ENCODE measurements at places on chromosomes 5 and 9.

DNA sequence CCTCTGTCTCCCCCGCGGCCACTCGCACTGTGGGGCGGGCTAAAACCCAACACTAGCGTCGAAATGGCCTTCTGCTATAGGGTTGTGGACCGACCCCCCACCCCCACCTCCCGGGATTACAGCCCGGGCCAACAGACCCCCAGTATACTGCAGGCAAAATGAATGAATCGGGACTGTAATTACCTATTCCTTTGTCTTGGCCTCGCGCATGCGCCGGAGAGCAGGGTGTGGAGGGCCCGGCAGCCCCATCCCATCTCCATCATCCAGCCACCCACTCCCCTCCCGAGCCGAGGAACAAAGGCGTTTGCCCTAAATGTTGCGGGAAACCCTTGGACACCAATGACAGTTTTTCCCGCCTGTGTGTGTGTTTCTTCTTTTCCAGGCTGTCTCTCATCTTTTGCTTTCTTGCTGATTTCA lies 1.6 kb downstream of the BASP1 start:
- DNase-seq = peak; percentile 74

GRCh38 chr9:28212979-28213378 lies 639.7 kb upstream of the C9orf72 start:
- DNase-seq = no peak

GRCh38 chr5:127358740-127359139 lies 68.1 kb downstream of the MEGF10 start:
- no peak for DNase-seq

GRCh38 chr5:132753135-132753987 lies 6.1 kb downstream of the CCNI2 start:
- peak; percentile 79 for DNase-seq

- no peak for DNase-seq
Observed at GRCh38 chr5:665956-666711, 27.0 kb downstream of the TPPP start.

- DNase-seq = no peak
Observed at GRCh38 chr9:78918976-78919375, 622.1 kb downstream of the PSAT1 start.

Data from cerebellar cortex (tissue), 1 donor.